Aortic smooth muscle cell (primary cell): ENCODE measurements at places on chromosomes 3 and 15. TPM values are rescaled to one million over a fixed set of nuclear protein-coding genes. Genes with fewer than 3 reads are reported as not detected.

Gene CLDN1
- total RNA-seq, result not detected in 2 replicates

Gene FANCD2OS
- total RNA-seq, result not detected in 2 replicates

Gene ITIH3
- 1.1 and 2.8 TPM in 2 replicates for total RNA-seq

Gene CADM2
- total RNA-seq, result 0.12 TPM in 1 of 2 replicates, not detected in the other

Gene FBXO45
- 7.1 and 8.7 TPM in 2 replicates for total RNA-seq

Gene PIERCE2
- 2.4 TPM in 2 replicates for total RNA-seq

Gene RAB5A
- total RNA-seq, result 65.3 and 77.2 TPM in 2 replicates

Gene RPL22L1
- 26.7 and 44.9 TPM in 2 replicates for total RNA-seq

Gene SI
- not detected in 2 replicates for total RNA-seq

Gene TRPM1
- not detected in 2 replicates for total RNA-seq
